ENCODE measurements at places on chromosomes 5 and 9. TPM values are rescaled to one million over a fixed set of nuclear protein-coding genes. Genes with fewer than 3 reads are reported as not detected.

MCC gene
- 18.6 TPM for total RNA-seq

SLC6A3 gene
- 0.52 TPM for total RNA-seq

DNA sequence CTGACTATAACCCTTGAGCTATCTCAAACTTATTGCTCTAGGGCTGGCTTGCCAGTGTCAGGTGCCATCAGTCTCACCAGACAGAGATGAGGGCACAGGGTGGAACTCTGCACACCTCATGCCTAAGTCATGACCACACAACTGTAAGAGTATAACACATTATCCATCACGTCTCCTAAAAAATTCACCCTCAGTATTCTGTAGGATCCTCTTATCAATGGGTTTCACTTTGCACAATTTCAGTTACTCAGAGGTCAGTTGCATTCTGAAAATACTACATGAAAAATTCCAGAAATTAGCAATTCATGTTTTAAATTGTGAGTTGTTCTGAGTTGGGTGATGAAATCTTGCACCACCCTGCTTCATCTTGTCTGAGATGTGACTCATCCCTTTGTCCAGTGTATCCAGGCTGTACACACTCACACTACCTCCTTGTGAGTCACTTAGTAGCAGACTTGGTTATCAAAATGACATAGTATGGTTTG lies 690.9 kb upstream of the CDH18 start:
- no peak overlapping the region for H3K4me3 ChIP-seq
- no peak for DNase-seq
- no peaks in the 10 kb centered on the region for H3K27me3 ChIP-seq
- H3K27ac ChIP-seq = no peak overlapping the region

DNA sequence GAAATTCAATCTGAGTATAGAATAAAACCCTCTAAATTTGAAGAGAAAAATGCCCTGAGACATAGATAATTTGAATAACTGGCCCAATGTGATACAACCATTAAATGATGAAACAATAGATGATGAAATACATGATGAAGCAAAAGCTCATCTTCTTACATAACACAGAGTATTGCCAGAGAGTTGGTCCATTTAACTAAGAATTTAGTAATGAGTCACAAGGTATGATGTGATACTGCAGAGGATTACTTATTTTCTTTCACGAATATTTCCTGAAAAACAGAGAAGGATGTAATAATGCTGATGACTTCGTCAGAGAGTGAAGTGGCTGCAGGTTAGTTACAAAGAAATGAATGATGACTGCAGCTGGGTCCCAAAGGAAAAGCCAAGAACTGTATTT lies 379.3 kb downstream of the CDH12 start:
- DNase-seq = no peak
- no peak overlapping the region for H3K27ac ChIP-seq
- no peaks in the 10 kb centered on the region for H3K4me1 ChIP-seq
- no peaks in the 10 kb centered on the region for H3K27me3 ChIP-seq

GRCh38 chr5:166957782-166958181 lies 1333.7 kb upstream of the WWC1 start:
- H3K27ac ChIP-seq = no peak overlapping the region
- no peaks in the 10 kb centered on the region for H3K4me1 ChIP-seq
- no peaks in the 10 kb centered on the region for H3K27me3 ChIP-seq
- no peak overlapping the region for H3K4me3 ChIP-seq
